ENCODE measurements at places on chromosomes 5 and 9.

DNA sequence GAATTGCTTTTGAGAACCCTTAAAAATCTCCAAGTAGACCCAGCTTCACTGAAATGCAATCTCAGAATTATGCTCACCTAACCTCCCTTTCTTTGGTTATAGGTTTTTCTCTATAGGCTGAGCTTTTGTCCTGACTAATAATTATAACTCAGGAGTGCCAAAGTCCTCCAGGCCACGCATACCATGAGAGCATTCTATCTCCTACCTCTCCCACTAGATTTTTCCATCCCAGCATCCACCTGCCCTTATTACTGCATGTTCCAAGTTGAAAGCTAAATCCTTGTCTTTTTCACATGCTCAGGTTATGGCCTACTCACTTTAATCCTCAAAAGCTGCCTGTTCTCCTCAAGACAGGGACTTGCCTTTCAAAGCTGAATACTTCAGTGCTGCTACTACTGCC lies 22.1 kb downstream of the ZNF346 start:
- DNase-seq = no peak

DNA sequence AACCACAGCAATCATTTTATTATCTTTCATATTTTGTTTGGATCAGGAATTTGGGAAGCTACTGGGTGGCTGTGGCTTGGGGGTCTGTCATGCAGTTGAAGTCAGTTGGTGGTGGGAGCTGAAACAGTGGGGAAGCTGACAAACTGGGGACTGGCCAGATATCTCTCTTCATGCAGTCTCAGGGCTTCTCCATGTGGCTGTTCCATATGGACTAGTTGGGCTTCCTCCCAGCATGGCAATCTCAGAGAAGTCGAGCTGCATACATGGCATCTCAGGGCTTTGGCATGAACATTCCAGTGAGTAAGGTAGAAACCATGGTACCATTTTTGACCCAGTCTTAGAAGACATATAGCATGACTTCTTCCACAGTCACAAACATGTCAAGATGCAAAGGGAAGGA lies 274.8 kb downstream of the ENC1 start:
- no peak for DNase-seq

- no peak for DNase-seq
Measured at GRCh38 chr9:136225366-136225747, 20.3 kb downstream of the QSOX2 start.

DNA sequence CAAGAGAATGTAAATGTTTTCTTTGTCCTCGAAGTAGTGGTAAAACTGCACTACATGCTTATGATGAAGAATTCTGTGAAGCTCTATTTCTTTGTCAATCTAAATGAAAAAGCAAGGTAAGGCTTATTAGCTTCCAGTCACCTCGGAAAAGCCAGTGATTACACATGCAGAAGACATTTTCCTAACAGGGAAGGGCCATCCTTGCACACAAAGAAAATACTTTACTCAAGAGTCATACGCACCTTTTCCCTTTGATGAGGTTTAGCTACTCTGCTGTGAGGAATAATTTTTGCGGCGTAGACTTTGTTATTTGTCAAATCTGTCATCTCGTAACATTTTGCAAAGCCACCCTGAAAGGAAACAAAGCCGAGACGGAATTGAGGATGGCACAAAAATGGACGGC lies 1.1 kb downstream of the PLK2 start:
- DNase-seq = no peak

- no peak for DNase-seq
Measured at GRCh38 chr9:83138422-83139135, 75.6 kb upstream of the RASEF start.
